Lower leg skin (tissue), 4 donors: ENCODE measurements at places on chromosomes 4 and X. TPM values are rescaled to one million over a fixed set of nuclear protein-coding genes. Genes with fewer than 3 reads are reported as not detected.

The MTNR1A gene
- not detected for total RNA-seq

DNA sequence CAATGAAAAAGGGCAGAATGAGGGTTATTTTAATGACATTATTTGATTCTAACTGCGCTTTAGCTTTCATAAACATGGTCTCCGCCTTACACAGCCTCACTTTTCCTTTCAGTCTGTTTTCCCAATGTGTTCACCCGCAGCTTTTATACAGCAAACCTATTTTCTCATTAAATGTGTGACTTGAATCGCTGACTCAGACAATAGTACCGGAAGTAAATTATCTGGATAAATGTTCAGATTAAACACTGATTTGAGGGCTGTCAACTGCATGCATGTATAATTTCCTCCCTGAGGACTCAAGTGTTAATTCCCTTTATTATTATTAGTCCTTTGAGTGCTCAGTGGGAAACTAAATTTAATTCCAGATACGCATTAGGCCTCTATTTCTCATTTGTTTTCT lies 117.3 kb downstream of the FAM133A start:
- DNase-seq, result no peak

The BTK gene
- total RNA-seq, result 1.5 TPM

DNA sequence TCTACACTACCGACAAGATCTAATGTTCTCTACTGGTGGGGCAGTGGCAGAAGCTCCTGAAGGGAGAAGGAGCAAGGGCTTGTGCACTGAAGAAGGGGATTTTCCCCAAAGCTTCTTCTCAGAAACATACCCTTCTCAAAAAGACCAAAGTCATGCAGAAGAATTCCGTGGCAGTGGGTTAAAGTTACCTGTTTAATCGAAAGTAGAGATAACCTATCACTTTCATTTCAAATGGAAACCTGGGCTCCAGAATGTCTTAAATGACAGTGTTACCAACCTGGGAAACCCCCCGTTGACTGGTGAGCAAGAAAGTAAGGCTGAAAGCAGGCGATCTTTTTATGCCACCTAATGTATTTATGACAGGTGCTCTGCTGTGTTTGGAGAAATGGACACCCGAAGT lies 92.5 kb upstream of the TEX13D start:
- no peak for DNase-seq

GRCh38 chr4:4521731-4522130 lies 20.1 kb downstream of the STX18 start:
- DNase-seq, result no peak

- no peak for DNase-seq
Measured at GRCh38 chrX:13845721-13846378, 29.0 kb upstream of the GPM6B start.

- no peak for DNase-seq
Measured at GRCh38 chrX:104854188-104854587, 288.2 kb downstream of the IL1RAPL2 start.

GRCh38 chr4:74624351-74625151 lies 169.8 kb downstream of the BTC start:
- no peak for DNase-seq

GRCh38 chr4:106401157-106401556 lies 32.6 kb upstream of the GIMD1 start:
- no peak for DNase-seq

DNA sequence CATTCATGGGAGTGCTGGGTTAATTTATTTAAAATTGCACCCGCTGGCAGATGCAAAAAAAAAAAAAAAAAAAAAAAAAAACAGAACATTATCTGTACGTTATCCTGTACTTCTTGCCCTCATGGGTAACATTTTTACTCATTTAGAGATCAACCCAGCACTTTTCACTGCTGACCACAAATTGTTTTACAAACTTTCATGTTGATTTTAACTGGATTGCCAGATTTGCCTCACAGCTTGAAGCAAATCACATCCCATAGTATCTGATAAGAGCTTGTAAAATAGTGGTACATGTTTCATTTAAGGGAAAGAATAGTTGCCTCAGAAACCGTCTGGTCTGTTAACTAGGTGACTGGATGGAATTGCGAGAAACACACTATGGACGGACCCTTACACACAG lies 640.8 kb downstream of the TRIML1 start:
- no peak for DNase-seq

The FHL1 gene
- 140 TPM for total RNA-seq

GRCh38 chrX:41209853-41210252 lies 124.1 kb upstream of the DDX3X start:
- DNase-seq, result no peak

- DNase-seq, result no peak
Measured at GRCh38 chr4:25879587-25879986, 16.8 kb upstream of the SEL1L3 start.

The OTUD6A gene
- total RNA-seq, result not detected

The ADGRL3 gene
- 4.0 TPM for total RNA-seq

The PDGFRA gene
- 26.7 TPM for total RNA-seq
